ENCODE measurements at places on chromosomes 7 and 10.
A peak's percentile ranks its signal among the peaks of the same experiment; 100 is the strongest.

DNA sequence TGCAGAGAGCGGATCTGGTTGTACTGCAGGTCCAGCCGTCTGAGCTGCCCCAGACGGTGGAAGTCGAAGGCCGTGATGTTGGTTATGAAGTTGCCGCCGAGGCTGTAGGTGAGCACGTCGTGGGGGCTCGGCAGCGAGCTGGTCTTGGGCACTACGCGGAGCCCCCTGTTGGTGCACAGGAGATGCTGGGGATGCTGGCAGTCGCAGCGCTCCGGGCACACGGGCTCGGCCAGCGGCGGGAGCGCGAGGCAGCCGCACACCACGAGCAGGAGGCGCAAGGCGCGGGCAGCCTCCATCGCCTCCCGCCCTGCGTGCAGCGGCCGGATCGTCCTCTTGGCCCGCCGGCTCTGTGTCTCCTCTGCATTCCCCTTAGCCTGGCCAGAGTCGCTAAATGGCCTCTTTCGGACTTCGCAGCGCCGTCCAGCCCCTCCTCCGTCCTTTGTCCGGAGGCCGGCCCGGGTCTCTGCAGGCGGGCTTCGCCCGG lies 337 bp downstream of the TRIL start:
- DNase-seq, result no peak

- no peak for DNase-seq
These were observed 306.2 kb upstream of the LRRN3 start for GRCh38 chr7:110784749-110785148.

DNA sequence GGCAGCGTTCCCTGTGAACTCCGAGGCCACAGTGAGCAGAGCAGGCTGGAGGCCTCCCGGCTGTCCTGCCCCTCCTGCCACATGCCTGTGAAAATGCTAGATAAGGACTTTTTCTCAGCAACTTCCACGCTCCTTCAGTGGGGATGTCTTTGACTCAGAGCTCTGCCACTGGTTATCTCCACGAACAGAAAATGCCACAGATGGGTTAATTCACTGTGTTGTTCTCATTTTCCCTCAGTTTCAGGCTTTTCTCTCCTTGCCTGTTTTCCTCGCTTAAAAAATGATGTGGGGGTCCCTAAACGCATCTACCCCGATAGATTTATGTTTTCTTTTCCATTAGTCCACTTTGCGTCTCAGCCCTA lies 51.3 kb downstream of the IKZF1 start:
- DNase-seq, result no peak

- no peak for DNase-seq
These were observed 22.7 kb downstream of the CISD1 start for GRCh38 chr10:58291538-58292174.

- DNase-seq, result no peak
These were observed 146.3 kb downstream of the DIP2C start for GRCh38 chr10:543131-543530.

- no peak for DNase-seq
These were observed 112.0 kb downstream of the NEURL1 start for GRCh38 chr10:103605359-103606096.

DNA sequence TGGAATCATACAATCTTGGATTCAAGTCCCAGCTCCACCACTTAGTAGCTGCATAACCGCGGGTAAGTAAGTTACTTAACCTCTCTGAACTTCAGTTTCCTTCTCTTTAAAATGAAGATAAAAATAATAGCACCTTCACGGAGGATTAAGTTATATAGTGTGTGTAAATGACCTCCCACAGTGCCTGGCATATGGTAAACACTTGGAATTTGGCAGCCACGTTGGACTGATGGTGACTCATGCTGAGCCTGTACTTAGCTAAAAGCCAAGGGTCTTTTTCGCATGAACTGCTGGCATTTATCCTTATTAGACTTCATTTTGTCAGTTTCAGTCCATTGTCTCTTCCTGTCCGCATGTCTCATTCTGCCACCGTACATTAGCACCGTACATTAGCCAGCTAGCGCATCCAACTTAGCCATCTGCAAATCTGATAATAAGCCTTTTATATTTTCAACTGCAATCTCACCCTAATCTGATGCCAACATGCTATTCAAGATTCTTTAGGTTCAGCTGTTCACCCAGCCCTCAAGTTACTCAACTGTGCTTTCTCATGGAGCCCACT lies 11.2 kb downstream of the SLC13A4 start:
- peak; percentile 49 for DNase-seq

GRCh38 chr10:98611436-98611835 lies 164.7 kb upstream of the HPS1 start:
- no peak for DNase-seq

- DNase-seq, result no peak
These were observed 989.6 kb upstream of the KCND2 start for GRCh38 chr7:119283353-119283752.

DNA sequence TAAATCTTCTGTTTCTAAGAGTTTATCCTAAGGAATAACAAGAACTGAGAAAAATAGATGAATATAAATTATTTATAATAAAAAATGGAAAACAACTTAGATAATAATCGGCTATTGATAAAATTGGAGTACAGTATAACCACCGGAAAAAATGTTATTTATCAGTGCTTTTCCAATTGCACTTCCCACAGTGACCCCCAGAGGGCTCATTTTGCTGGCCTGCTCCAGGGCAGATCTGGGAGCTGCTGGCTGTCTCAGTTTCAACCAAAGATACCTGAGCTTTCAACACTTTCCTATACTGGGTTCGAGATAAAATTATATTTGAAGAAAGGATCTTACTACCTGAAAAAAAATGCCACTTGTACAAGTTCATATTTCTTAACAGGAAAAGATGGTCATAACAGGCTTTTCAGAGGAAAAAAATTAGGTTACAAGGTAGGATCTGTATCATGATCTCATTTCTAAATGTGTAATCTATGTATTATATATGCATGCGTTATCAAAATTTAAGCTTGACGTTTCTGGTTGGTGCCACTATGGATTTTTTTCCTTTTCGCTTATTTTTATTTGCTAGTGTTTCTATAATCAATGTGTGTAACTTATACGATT lies 165.7 kb downstream of the NPSR1 start:
- DNase-seq, result no peak

- DNase-seq, result no peak
These were observed 190.6 kb downstream of the CELF2 start for GRCh38 chr10:11208243-11208642.

- no peak for DNase-seq
These were observed 29.1 kb downstream of the ZC3HC1 start for GRCh38 chr7:130022115-130022514.

GRCh38 chr10:78523453-78523852 lies 489.8 kb downstream of the RPS24 start:
- no peak for DNase-seq

DNA sequence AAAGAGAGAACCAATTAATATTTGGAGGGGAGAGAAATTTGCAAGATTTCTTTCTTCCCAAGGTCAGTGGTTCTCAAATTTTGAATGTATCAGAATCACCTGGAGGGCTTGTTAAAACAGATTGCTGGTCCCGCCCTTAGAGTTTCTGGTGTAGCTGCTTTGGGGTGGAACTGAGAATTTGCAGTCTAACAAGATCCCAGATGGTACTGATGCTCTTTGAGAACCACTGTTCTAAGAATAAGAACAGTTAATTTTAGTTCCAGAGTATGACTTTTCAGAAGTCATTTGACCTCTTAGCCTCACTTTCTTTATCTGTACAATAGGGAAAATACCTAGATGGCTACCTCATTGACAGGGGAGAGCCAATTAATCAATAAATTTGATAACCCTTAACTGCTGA lies 161.6 kb downstream of the PRKG1 start:
- DNase-seq, result no peak

DNA sequence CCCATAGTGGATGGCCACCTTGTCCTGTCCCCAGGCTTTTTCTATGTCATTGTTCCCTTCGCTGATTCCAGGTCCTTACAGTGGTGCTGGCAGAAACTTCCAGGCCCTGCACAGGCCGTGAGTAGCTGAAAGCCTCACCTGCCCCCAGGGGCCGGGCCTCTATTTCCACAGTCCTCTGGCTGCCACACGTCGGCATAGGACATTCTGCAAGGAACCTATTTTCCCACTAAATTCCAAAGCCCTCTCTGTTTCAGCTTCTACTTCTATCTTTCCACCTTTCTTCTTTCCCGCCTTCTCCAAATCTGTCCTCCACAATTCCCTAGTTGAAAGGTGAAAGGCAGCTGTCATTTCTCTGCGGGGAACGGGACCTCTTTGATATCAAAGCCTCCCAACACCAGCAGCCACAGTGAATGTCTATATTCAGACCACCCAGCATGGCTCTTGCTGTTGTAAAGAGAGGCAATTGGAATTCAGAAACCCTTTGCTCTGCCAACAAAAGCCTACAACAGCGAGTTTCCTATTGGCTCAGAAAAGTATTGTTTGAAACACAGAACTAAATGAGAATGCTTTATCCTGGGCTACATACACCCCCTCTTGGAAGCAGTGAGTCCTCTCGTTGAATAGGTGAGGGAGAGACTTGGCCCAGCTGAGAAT lies 607.7 kb downstream of the GALNT17 start:
- no peak for DNase-seq

- no peak for DNase-seq
These were observed 37.1 kb downstream of the PRKCQ start for GRCh38 chr10:6542999-6543430.

DNA sequence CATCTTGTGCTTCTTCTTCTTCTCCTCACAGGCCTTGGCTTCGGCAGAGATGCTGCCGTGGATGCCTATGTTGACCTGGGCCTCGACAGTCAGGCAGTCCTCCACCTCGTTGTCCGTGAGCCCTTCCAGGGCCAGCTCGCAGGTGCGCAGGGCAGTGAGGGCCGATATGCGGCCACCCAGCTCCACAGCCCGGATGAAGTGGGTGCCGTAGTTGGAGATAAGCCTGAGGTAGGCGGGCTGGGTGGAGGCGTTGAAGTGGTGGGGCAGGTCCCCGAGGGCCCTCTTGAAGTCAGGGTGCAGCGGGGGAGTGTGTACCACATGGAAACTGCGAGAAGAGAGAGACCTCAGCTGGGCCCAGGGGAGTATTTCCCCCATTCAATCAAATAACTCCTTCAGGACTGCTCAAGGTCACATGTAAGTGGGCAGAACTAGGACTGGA lies 3.7 kb downstream of the PRF1 start:
- no peak for DNase-seq

DNA sequence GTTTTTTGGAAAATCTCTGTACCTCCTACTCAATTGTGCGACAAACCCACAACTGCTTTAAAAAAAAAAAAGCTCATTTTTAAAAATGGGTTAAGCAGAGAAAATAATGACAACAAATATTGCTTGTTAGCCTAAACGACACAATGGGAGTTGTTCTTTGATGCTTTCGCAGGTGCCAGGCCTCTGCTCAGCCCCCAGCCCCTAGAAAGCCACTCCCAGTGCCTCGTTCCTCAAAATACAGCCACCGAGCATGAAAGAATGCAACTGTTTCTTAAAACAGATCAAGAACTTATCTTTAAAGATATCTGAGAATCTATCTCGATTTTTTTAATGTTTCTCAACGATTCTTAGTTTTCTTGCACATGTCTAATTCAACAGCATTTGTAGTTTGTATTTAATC lies 85.2 kb upstream of the PFKP start:
- DNase-seq, result no peak

GRCh38 chr10:103982639-103983038 lies 15.7 kb downstream of the SLK start:
- DNase-seq, result no peak

DNA sequence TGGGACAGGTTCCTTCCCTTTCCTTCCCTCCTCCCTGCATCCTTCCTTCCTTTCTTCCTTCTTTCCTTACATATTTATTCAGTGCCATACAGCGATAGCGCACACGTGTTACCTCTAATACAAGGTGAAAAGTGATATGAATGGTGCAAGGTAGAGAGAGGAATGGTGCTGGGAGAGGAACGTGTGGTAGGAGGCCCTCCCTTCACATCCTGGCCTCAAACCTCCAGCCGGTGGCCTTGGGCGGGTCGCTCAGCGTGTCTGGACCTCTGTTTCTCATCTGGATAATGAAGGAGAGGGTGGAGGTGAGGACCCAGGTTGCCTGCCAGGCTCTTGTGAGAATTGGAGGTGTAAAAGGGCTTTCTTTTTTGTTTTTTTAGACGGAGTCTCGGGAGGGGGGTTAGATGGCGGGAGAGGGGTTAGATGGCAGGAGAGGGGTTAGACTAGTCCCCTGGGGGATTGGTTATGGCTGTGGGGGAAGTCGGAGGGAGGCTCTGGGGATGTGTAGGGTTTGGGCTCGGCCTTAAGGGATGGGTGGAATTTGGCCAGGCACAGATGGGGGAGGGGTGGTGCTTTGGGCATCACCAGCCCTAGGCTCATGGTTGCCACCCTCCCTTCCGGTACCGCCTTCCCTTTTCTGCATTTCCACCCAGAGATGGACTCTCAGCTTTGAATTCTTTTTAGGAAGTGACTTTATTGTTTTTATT lies 14.9 kb downstream of the CHST3 start:
- no peak for DNase-seq

GRCh38 chr10:133528845-133529575 lies 1.8 kb downstream of the CYP2E1 start:
- DNase-seq, result no peak

DNA sequence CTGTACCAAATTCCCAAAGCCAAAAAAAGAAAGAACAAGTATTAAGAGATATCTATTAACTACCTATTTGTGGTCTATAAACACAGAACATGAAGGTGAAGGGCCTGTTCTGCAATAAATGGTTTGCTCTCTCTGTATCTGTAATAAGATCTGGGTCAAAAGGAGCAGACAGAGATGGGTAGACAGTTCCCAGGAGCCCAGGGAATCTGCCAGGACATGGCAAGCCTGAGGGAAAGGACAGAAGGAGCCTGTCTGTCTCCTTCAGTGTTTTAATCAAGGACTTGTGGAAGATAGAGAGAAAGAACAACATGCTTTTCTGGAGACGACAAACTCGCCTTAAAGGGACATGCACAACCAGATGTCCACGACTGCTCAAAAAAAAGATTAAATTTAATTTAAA lies 165.7 kb downstream of the ELMO1 start:
- no peak for DNase-seq

- DNase-seq, result no peak
These were observed 196.5 kb upstream of the AGR3 start for GRCh38 chr7:17078298-17078697.

DNA sequence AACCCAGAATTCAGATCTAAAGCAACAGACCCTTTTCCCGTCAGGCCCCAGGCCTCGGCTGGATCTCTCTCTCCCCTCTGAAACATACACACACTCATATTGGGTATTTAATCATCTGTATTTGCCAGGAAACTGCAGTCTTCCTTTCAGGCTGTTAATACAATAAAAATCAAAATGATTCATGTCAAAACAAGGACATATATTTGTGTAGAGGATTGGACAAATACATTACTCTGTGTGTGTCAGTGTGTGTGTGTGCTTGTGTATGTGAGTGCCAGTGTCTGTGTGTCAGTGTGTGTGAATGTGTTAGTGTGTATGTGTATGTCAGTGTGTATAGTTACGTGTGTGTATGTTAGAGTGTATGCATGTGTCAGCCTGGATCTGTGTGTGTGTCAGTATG lies 90.8 kb downstream of the JCAD start:
- no peak for DNase-seq
